Hematopoietic multipotent progenitor cell (in vitro differentiated cells): ENCODE measurements at places on chromosomes 6 and 20.

- DNase-seq = peak; percentile 13
Observed at GRCh38 chr6:56289721-56290120, 42.3 kb upstream of the COL21A1 start.

DNA sequence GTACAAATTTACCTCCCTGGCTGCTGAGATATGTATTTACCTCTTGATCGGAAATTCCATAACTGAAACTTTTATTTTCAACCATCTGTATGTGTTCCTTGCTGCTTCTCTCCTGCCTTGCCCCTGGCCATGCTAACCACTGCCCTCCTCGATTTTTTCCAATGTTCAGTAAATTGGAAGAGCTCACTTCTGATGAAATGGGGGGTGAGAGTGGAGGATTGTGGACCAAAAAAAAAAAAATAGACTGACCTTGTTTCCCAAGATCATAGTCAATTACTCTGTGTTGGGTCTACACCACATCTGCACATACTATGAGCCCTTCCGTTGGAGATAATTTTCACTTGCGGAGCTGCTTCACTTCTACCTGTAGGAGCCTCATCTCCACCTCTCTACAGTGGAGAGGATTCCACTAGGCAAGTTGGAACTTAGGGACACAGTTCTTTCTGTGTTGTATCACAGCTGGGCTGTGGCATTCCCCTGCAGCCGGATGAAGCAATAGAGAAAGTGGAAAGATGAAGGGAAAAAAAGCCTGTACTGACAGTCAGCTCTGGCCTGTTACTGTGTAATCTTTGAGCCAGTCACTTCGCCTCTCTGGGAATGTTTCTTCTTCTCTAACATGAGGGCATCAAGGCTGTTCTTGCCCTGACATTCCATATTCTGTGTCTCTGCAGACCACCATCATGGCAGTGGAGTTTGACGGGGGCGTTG lies 1.6 kb downstream of the PSMB9 start:
- DNase-seq = no peak

- no peak for DNase-seq
Observed at GRCh38 chr6:139711804-139712585, 337.5 kb upstream of the CITED2 start.

- no peak for DNase-seq
Observed at GRCh38 chr6:38172739-38173410, 353.3 kb downstream of the ZFAND3 start.

- DNase-seq = no peak
Observed at GRCh38 chr6:124294574-124295200, 491.0 kb downstream of the NKAIN2 start.

GRCh38 chr6:143164565-143165105 lies 103.9 kb downstream of the AIG1 start:
- no peak for DNase-seq

GRCh38 chr6:30903236-30903635 lies 4.8 kb upstream of the GTF2H4 start:
- DNase-seq = no peak

- no peak for DNase-seq
Observed at GRCh38 chr6:137852346-137852745, 14.7 kb upstream of the TNFAIP3 start.

DNA sequence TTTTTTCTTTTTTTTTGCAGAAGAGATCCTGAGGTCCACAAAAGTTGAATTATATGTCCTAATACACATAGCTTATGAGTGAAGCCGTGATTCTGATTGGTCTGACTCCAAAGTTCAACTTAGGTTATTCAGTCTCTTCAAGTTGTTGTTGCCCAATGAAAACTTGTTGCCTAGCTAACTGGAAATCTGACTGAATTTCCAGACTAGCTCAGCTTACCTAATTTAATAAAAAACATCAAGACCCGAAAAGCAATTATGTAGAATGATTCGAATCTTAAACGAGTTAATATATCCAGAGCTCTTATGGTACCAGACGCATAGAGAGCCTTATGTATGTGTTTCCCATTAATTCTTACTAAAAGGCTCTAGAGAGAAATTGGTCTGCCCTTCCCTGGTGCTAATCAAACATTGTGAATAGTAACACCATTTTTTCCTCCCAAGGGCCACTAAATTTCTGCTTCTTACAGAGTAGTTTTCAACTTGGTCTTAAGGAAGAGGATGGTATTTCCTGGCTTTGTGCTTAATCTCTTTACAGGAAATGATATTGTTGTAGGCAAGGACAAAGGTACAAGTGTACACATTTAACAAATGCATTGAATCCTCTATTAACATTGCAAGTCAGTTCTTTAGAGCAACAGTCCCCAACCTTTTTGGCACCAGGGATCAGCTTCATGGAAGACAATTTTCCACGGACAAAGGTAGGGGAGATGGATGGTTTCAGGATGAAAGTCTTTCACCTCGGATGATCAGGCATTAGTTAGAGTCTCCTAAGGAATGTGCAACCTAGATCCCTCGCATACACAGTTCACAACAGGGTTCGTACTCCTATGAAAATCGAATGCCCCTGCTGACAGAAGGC lies 107.9 kb downstream of the TSHZ2 start:
- DNase-seq = no peak

DNA sequence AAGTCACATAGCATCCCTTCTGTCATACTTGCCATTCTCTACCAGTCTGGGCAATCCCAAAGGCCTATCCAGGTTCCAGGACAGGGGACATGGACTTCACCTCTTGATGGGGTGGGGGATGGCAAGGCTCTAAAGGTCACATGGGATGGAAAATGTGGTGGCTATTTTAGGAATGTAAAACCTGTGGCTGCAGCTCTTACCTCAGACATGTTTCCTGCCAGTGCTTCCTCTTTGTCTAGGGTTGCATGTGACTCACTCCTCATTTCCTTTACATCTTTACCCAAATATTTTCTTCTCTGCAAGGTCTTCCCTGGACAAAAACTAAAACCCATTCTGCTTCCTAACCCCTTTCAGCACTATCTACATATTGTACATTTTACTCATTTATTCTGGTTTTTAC lies 135.7 kb downstream of the BTBD3 start:
- no peak for DNase-seq

GRCh38 chr20:3876676-3877075 lies 12.5 kb upstream of the PANK2 start:
- DNase-seq = no peak

DNA sequence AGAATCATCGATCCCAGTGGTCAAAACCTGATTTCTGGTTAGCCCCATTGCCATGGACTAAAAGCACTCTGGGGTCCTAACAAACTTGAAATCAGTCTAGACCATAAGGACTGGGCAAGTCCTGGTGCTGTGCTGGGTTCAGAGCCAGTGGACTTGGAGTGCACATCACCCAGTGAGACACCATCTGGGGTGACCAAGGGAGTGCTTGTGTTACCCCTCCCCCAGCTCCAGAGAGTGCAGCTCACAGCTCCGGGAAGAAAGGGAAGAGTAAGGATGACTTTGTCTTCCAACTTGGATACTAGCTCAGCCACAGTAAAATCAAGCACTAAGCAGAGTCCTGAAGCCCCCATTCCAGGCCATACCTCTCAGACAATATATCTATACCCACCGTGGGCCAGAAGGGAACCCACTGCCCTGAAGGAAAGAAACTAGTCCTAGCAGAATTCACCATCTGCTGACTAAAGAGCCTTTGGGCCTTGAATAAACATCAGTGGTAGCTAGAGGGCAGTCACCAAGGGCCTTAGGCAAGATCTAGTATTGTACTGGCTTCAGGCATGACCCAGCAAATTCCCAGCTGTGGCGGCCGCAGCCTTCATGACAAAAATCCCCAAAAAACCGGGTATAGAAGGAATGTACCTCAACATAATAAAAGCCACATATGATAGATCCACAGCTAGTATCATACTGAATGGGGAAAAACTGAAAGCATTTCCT lies 153.5 kb upstream of the OGFRL1 start:
- no peak for DNase-seq

GRCh38 chr6:100118301-100118700 lies 124.3 kb upstream of the MCHR2 start:
- no peak for DNase-seq

- no peak for DNase-seq
Observed at GRCh38 chr20:32248043-32248442, 29.4 kb upstream of the KIF3B start.
